ENCODE measurements at places on chromosomes 2 and 18.

DNA sequence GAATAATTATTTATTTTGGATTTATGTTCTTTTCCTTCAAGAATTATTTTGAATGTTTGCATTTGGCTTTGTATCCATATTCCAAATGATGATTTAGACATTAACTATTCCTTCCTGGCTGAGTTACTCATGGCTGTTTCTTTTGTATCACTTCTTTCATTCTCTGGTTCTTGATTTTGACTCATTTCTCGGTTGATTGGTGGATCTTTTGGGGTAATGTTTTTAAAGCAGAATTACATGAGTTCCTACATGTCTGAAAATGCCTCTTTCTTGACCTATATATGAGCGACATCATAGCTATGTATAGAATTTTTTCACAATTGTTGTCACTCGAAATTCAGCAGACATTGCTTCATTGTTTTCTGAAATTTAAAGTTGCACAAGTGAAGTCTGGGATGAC, 39.5 kb downstream of the CYP26B1 start:
- peak; percentile 51 for DNase-seq

GRCh38 chr2:197322724-197323720, 12.4 kb upstream of the ANKRD44 start:
- DNase-seq = peak; percentile 3

DNA sequence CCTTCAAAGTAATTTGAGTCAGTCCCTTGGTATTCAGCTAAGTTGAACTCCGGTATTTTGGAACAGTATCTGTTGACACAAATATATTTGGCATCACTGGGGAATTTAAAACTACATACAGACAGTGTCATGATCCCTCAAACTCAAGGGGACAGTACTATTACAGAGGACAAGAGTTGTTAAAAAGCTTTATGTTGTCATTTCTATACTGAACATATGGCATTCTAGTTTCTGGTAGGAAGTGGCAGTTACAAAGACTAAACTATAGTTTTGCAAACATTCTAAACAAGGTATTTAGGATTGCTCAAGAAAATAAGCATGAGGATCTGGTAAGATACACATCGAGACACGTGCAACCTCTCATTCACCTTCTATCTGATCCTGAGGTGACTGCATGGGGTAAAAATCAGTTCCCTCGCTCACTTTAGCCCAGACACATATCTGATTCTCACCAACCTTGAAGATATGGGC, 16.6 kb upstream of the CCNYL1 start:
- peak; percentile 29 for DNase-seq

- DNase-seq = no peak
Observed at GRCh38 chr2:227164763-227165291, 403 bp downstream of the COL4A3 start.

- DNase-seq = no peak
Observed at GRCh38 chr18:37321582-37322491, 243.8 kb downstream of the CELF4 start.

All from cardiac fibroblast (primary cell).